ENCODE measurements at places on chromosomes 6 and 20. TPM values are rescaled to one million over a fixed set of nuclear protein-coding genes. Genes with fewer than 3 reads are reported as not detected.

DNA sequence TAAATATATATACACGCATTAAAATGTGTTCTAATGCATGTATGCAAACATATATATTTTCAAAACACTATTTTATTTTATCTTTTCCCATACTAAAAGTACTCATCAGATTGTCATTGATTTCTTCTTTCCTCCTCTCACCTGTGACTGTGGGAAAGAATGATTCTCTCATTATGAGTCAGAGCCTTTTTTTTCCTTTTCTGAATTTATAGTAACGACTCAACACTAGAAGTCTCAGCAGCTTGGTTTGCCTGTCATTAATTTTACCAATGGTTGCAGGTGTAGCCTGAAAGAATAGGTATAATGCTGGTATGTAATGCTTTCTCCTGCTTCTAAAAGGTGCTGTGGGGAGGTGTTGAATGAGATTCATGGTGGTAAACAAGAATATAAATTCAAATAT, 328.7 kb downstream of the UTRN start:
- no peak for DNase-seq

GRCh38 chr6:157491571-157492232, 110.7 kb downstream of the ZDHHC14 start:
- DNase-seq: no peak

DNA sequence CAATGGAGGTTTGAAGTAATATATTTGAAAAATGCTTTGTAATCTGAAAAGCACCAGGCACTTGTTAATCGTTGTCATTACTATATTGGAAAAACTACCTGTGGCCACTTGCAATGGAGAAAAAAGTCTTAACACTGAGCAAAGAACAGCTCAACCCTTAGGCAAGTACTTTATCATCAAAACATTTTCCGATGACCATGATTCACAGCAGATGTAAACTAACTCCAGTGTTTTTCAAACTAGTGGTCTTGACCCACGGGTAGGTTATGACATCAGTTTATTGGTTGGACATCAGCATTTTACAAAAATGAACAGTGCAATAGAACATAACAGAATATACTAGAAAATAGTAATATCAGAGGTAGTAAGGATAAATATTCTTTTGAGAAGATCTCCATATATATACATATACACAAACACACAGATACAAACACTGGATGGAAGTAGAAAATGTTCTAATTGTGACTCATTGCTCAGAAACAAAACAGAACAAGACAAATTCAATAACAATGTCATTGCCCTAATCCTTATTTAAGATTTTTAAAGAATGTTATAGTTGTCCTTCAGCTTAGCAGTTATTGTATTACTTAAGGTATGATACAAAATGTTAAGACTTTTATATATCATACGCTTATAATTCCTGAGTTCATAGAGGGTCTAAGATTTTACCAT, 123.0 kb downstream of the PLCB1 start:
- no peak for DNase-seq

DNA sequence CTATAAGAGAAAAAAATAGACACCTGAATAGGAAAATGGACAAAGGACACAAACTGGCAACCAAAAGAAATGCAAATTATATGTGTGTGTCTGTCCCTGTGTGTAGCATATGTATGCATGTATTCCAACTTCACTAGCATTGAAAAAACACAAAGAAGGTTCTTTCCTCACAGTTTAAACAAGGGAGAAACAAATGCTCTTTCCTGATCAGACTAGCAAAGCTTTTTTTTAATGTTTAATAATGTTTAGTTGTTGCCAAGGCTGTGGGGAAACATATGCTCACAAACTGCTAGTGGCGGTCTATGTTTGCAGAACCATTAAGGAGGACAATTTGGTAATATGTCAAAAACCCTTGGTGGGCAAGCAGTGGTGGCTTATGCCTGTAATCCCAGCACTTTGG, 22.4 kb downstream of the SMLR1 start:
- no peak for DNase-seq

DNA sequence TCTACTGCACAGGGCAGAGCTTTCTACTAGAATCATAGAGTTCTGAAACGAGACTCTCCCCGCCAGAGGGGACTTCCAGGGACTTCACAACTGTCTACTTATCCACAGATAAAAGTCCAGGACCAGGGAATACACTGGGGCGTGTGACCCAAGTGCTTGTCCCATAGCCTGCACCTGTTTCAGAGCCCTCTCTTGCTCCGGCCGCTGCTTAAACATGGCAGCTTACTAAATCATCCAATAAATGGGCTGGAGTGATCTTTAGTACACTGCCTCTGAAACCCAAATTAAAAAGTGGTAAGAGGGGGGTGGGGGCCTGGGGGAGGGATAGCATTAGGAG, 8.9 kb upstream of the RAB44 start:
- DNase-seq: no peak

GRCh38 chr20:48932375-48932941, 10.9 kb downstream of the ARFGEF2 start:
- no peak for DNase-seq

- no peak for DNase-seq
These were observed 57.6 kb downstream of the PLCB4 start for GRCh38 chr20:9126527-9126926.

DNA sequence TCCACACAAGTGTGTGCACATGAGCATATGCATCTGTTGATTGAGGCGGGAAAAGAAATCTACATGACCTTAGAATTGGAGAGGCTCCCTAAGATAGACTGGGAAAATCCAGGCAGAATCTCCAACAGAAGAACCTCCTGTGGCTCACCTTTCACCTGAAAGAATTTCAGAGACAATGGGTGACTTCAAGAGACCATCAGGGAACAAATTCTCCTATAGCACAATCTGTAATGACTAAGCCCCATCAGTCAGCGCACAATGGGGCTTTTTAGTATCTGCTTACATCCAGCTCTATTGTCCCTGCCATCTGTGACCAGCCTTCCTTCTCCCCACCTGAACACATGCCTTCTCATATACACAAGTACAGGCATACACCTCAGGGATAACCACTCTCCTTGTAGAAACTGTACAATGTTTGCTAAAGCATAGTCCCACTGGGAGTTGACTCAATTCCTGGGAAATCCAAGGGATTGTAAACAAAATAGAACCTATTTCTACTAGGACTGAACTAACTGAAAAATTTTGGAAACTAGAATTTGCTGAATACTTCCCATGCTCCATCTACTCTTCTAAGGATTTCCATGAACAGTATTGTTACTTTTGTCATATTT, 150.8 kb upstream of the STXBP5 start:
- no peak for DNase-seq

The ZNF391 gene
- 1.3 TPM for total RNA-seq

- peak; percentile 35 for DNase-seq
These were observed 667 bp downstream of the CAP2 start for GRCh38 chr6:17393892-17394631.

DNA sequence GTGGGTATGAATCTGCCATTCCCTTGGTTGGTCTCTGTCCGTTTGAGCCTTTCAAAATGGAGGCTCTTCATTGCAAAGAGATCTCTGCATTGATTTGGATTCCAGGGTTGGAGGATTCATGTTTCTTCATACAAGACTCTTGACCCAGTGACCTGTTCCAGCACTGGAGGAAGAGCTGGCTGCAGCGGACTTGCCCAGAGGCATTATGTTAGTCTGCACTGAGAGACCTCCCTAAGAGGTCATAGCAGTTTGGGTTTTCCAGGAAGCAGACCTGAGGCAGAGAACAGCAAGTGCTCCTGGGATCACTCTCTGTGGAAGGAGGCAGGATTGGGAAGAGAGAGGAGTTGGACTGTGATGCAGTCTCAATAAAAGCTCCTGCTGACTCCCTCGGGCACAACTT, 57.7 kb upstream of the PTPRT start:
- no peak for DNase-seq

GRCh38 chr6:32763421-32763820, at the start of gene HLA-DQB2:
Gene HLA-DQB2 (minus strand): TSS chr6:32763532. CDS start chr6:32763470, 62 bp downstream.
- DNase-seq: no peak

GRCh38 chr6:131948692-131949619, 2.2 kb downstream of the CCN2 start:
- DNase-seq: no peak

DNA sequence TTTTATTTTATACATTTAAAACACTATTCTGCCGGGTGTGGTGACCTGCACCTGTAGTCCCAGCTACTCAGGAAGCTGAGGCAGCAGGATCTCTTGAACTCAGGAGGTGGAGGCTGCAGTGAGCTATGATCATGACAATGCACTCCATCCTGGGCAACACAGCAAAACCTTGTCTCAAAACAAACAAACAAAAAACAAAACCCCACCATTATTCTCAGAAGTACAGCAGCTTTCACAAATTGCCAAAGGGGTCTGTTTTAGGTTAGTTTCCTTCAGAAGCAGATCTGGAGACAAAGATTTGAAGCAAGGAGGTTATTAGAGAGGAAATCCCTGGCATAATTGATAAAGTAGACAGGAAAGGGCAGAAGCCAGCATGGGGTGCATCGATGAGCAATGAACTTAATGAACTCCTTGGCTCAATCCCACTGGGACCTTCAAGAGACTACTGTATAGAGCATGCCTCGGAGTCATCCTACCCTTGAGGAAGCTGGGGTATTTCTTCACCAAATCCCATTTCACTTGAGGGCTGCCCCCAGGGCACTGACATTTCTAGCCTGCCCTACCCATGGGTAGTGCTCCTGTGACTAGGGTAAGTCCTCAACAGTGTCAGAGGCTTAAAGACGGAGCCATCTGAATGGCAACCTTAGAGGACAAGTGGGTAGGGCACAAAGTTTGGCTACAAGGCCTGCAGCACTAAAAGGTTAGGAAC, 43.2 kb upstream of the DDR1 start:
- DNase-seq: no peak

DNA sequence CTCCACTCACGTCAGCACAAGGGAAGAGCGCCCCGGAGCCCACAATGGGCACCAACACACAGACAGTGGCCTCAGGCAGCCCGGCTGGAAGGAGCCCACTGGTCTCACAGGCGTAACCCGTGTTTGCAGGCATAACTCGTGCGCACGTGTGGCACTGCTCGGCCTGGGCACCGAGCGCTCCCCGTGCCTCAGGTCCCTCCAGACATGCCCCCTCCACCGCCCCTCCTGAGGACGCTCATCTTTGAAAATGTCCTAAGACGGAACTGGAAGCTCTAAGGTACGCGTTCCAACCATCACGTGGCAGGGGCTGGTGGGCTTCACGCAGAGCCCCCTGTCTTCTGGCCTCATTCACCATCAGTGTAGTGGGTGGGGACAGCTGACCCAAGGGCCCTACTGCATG, 44.6 kb downstream of the SSR1 start:
- no peak for DNase-seq

The CPNE1 gene
- 128 TPM for total RNA-seq

The C20orf141 gene
- total RNA-seq: not detected

The CRISP2 gene
- not detected for total RNA-seq

- no peak for DNase-seq
These were observed 112.6 kb upstream of the CCN2 start for GRCh38 chr6:132063738-132064137.

GRCh38 chr20:16209951-16210361, 363.3 kb downstream of the KIF16B start:
- no peak for DNase-seq

- no peak for DNase-seq
These were observed 205.5 kb downstream of the MMUT start for GRCh38 chr6:49257549-49257948.

The FAM217A gene
- not detected for total RNA-seq

DNA sequence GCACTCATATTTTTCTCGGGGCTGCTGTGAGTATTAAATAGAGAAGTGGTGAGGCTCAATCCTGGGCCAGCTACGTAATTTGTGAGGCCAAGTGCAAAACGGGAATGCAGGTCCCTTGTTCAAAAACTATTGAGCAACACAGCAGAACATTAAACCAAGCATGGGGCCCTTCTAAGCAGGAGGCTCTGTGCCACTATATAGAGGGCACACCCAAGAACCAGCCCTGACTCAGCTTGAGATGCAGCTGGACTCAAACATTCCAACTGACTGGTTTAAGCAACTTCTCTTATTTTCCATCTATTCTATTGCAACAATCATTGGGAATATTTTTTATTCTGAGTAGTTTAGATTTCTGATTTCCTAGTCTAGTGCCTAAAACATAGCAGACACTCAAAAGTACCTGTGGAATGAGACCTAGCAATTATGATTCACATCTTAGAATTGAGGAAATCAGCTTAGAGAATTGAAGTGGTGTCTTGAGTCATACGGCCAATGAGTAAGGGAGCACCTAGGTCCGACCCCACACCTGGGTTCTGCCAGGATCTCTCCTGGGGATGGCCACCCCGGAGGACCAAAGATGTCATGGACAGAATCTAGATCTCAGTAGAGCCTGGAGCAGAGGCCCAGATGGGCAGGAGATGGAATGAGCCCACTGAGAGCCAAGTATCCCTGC, 1.3 kb downstream of the SIRPB2 start:
- no peak for DNase-seq

DNA sequence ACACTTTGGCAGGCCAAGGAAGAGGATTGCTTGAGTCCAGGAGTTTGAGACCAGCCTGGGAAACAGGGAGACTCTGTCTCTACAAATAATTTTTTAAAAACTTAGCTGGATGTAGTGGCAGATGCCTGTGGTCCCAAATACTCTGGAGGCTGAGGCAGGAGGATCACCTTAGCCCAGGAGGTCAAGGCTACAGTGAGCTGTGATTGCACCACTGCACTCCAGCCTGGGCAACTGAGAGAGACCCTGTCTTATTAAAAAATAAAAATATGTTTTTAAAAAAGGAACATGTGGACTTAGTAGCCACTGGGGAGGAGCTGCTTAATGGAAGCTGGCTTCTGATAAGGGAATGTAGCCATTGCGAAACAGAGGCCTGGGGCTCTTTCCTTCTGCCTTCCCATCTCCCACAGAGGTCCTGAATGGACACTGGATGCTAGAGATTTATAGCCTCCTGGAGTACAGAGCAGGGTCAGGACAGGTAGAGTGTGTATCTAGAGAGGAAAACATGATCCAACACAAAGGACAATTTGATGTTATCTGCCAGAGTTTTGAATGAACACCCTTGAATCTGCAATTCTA, 21.7 kb upstream of the GMNN start:
- no peak for DNase-seq

The CDH4 gene
- 0.16 TPM for total RNA-seq

DNA sequence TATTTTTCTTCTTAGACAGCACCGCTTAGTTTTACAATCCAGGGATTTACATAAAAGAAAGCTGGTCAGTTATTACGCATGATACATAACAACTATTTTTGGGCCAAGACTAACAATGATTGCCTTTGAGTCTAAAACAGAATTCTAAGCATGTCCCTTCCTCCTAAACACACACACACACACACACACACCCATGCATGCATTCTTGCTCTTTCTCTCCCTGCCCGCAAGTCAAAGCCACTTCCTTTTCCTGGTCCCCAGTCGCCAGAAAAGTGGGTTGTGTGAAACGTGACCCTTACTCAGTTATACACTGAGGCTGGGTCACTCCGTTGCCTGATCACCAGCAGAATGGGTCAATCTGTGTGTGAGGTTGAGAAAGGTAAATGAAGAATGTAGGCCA, 31.4 kb downstream of the FYN start:
- no peak for DNase-seq

DNA sequence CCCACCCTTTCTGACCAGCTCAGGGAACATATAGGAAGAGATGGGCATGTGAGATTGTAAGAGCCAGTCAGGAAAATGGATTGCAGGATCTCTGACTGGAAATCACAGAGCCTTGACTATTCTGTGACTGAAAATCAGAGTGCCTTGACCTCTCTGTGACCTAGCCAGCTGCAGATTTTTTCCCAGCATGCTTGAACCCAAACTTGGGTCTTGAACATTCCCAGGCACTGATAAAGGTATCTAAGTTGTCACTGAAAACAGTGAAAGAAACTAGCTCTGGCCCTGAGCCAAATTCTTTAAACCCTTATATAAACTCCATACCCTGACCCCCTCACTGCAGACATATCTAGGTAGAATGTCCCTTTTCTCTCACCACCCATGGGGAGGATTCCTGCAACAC, 2.3 kb upstream of the ZNF165 start:
- no peak for DNase-seq
